ENCODE measurements at places on chromosomes 2 and 18.

DNA sequence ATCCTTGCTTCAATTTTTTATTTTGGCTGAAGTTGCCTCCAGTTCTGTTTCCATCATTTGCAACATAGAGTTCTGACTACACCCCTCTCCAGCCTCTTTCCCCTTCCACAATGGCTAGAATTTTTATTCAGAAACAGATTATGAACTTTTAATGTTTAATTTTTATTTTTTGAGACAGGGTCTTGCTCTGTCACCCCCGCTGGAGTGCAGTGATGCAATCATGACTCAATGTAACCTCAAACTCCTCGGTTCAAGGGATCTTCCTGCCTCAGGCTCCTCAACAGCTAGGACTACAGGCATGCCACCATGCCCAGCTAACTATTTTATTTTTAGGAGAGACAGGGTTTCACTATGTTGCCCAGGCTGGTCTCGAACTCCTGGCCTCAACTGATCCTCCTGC lies 2.8 kb downstream of the NTSR2 start:
- no peak for DNase-seq

- DNase-seq = no peak
These were observed 123.1 kb downstream of the EIPR1 start for GRCh38 chr2:3254442-3254941.

GRCh38 chr2:26612522-26613240 lies 28.5 kb downstream of the CIB4 start:
- DNase-seq = no peak

- DNase-seq = no peak
These were observed 7.5 kb downstream of the ZNF519 start for GRCh38 chr18:14124689-14125088.

DNA sequence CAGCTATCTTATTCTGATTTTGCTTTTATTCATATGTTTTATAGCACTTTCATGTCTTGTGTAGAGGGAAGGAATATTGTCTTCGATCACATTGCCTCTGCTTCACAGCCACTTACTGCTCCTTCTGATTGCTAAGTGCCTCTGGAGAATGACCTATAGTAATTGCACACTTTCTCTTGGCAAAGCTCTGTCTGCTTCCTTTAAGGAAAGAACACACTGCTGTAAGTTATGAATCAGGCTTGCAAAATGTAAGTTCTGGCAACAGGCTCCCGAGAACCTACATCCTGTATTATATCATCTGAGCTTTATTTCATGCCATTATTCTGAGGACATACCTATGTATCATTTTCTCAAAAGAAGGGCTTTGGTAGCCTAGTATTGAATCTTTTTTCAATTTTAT lies 170.7 kb downstream of the ZNF804A start:
- DNase-seq = no peak

- DNase-seq = peak; percentile 45
These were observed 28.5 kb upstream of the MCFD2 start for GRCh38 chr2:46943881-46944798.

DNA sequence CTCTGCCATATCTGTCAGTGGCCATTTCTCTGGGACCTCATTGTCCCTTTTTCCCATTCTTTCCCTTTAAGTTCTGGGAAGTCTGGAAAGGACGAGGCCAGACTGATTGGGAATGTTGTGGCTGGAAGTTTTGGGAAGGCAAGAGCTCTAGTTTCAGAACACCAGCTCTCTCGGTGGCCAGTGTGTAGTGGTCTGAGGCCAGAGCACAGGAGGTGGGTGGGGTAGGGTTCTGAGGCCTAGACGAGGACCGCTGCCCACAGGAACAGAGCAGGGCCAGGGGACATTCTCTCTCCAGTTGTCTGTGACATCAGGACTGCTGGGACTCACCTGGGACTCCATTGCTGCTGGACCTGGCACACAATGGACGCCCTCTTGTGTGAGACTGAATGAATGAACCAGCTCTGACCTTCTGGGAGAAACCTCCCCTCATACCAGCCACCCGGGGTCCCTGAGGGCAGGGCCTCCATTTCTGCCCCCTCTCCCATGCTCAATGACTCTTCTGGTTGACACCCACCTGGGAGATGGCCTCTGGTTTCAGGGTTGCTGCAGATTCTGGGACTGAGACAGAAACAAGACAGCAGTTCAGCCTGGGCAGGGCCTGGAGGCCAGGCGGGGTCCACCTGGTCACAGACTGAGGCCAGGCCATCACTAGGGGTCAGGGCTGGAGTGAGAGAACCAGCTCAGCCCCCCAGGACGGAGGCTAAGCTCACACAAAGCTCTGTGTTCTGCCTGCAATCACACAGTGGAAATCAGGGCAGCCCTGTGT lies 8.4 kb upstream of the NPPC start:
- DNase-seq = no peak

All from activated T-cell treated with anti-CD3 and anti-CD28 coated beads, Interleukin-2, amount 50 U/mL, for 1 hour (primary cell).